ENCODE measurements at places on chromosomes 4 and X.

- no peak for DNase-seq
These were observed 35.3 kb upstream of the GPM6B start for GRCh38 chrX:13852001-13852695.

DNA sequence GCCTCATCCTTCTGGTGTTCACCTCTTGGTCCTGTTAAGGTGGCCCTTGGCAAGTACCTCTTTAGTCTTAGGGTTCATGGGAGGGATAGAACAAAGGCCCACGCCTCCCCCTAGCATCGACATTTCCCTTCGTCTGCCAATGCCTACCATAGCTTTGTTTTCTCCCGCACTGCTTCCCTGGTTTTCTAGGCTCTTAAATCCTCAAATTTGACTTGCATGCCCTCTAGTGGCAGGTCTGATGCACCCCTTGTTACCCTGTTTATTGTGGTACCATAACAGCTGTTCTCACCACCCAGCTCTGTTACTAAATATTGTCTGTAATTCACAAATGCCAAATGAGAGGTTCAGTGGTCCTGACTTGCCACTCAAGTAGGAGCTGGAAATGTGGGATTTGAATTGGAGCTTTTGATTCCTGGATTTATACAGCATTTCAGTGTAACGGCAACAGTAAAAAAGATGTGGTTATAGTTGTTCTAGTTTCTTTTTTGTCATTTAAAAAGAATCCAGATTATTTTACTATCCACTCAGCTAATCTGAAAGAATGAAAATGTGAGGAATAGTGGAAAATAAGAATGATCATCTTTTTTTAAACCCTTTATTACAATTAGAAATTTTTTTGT, 100.1 kb downstream of the REPS2 start:
- peak; percentile 60 for DNase-seq

- no peak for DNase-seq
These were observed 87.7 kb downstream of the MAML3 start for GRCh38 chr4:140066031-140066930.

DNA sequence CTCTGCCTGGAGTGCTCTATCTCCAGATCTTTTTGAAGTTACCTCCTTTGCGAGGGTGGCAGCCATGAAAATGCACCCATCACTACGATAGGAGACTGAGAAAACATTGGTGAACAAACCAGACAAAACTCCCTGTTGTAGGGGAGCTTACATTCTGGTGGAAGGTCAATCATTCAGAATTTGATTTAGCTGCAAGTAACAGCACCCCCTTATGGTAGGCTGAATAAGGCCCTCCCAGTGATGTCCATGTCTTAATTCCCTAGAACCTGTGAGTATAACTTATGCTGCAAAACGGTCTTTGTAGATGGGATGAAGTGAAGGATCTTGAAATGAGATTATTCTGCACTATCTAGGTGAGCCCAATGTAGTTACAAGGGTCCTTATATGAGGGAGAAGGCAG, 5.6 kb upstream of the TEC start:
- peak; percentile 0 for DNase-seq

GRCh38 chrX:19040373-19040772, 56.5 kb upstream of the PHKA2 start:
- DNase-seq = no peak
